ENCODE measurements at places on chromosomes 12 and 14.

DNA sequence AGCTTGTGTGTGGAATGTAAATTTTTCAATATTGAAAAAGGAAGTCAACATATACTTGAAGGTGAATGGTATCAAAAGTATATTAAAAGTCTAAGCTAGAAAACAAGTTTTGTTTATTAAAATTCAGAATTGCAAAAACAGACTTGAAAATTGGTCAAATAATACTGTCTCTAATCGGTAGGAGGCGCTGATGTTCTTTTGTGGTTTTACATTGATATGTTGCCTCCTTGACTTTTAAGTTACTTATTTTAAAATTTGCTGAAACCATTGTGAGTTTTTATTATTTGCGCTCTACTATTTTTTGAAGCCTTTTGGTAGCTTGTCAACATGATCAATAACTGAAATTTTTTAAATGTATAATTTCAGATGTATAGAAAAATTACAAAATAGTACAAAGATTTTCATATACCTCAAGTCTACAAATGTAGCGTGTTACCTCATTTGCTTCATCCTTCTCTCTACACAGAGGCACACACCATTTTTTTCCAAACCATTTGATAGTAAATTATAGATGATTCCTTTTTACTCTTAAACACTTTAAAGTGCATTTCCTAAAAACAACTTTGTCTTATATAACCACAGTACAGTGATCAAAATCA lies 6.9 kb downstream of the RTRAF start:
- DNase-seq: no peak

DNA sequence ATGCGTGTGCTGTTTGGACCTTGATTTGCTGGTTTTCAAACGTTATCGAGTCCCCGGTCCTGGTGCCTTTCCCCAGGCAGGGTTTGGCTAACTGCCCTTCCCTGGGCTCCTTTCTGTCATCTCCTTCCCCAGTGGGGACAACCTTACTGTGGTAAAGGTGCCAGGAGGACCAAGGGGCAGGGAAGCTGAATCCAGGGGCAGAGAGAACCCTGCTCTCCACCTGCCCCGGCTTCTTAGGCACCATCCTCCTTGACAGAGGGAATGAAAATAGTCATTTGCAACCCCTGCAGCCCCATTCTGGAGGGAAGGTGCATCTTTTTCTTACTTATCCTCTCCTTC lies 5.0 kb downstream of the CEBPE start:
- no peak for DNase-seq

- no peak for DNase-seq
Measured at GRCh38 chr14:84065811-84066210, 1464.1 kb upstream of the FLRT2 start.

- no peak for DNase-seq
Measured at GRCh38 chr12:105245291-105245690, 9.3 kb upstream of the APPL2 start.

- no peak for DNase-seq
Measured at GRCh38 chr12:93918900-93919299, 229.5 kb upstream of the PLXNC1 start.

DNA sequence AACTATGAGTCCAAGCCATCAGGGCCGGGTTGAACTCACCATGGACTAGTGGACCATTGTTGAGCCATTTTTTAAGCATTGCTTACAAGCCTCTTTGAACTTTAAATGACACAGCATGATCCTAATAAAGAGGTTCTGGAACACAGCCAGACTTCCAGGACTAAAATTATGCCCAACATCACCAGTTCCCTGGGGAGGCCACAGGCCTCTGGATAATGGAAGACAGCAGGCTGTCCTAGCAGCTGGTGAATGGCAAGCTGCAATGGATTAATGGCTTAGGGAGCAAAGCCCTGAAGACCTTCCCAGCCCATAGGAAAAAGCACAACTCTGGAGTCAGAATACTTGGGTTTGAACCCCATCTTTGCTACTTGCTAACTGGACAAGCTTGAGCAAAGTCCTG lies 71.3 kb downstream of the FLRT2 start:
- no peak for DNase-seq

DNA sequence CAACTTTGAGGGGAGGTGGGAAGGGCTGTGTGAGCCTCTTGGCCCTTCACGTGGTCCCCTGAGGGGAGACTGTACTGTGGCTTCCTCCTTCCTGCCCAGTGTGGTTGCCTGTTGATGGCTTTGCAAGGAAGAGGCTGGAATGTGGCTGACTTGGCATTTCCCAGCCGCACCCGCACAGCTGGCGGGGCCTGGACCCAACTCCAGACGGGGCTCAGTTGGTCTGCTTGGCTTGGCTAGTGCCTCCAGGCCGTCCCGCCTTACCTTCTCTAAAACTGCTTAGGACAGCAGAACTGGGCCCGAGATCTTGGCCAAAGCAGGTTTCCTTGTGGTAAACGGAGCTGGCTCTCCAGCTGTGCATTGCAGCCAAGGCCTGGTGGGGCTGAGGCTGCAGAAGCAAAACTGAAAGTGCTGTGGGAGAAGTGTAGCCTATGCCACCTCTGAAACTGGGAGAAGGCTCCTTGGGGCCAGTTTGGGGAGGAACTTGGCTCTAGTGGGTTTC lies 139.5 kb downstream of the SMOC1 start:
- DNase-seq: no peak

GRCh38 chr12:113238309-113238708 lies 17.0 kb downstream of the TPCN1 start:
- DNase-seq: no peak

- DNase-seq: peak; percentile 59
Measured at GRCh38 chr14:92651106-92651757, 97.2 kb downstream of the LGMN start.

DNA sequence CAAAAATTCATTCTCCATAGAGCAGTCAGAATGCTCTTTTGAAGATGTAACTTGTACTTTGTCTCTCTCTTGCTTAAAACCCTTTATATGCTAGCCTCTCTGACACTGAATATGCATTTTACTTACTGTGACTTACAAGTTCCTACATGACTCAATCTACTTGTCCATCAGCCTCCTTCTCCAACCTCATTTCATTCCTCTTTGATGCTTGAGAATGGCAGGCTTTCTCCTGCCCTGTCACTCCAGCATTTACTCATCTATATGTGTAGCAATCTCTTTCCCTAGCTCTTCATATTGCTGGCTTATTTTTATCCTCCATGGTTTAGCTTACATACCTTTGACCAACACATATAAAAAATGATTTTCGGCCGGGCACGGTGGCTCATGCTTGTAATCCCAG lies 561.9 kb downstream of the CCER1 start:
- no peak for DNase-seq

GRCh38 chr14:51938137-51938536 lies 51.2 kb upstream of the RTRAF start:
- no peak for DNase-seq

- no peak for DNase-seq
Measured at GRCh38 chr14:88289234-88289633, 33.8 kb downstream of the KCNK10 start.

DNA sequence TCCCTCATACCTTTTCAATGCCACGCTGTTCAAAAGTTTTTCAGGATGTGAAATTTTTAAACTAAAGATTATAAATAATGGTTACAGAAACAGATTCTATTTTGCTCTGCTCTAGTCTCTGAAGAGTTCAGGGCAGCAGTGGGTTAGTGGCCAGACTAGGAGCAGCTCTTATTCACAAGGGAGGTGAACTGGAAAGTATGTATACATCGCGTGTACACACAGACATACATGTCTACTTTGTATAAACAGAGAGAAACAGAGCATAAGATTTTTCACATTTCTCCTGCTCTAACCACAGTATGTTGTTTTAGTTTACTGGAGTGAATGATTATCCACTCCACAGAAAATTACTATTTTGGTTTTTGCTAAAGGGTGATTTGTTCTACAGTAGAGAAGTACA lies 74.4 kb upstream of the CRY1 start:
- DNase-seq: no peak

GRCh38 chr14:100692859-100693558 lies 33.7 kb upstream of the DLK1 start:
- DNase-seq: no peak

DNA sequence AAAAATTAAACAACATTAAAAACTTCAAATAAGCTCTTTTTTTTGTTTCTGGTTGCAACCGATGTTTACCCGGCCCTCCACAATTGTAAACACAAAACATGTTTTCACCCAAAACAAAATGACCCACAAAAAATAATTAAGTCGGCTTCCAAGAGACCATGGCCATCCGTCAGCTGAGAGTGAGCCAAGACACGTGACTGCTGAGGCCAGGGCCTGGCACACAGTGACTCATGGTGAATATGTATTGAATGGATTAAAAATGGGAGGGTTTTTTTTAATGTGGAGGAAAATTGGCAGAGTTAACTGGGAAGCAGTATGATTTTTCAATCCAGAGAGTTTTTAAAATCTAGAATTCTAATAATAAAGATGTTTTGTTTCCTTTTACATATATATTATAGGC lies 13.8 kb upstream of the CPNE8 start:
- no peak for DNase-seq

GRCh38 chr14:67787673-67788072 lies 28.7 kb downstream of the ZFYVE26 start:
- DNase-seq: no peak

DNA sequence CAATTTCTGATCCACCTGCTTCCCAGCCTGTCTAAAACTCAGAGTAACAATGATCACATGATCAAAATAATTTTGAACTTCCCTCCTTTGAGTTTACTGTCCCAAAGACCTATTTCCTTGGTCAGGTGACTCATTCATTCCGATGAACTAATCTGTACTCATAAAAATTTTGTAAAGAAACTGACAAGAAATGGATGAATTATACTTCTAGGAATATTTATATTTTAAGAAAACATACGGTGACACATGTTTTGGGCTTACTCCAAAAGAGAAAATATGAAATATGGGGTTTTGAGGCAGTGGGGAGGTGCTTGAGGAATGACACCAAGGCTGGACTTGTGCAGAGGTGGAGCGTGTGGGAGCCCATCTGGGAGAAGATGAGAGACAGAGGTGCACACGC lies 42.0 kb downstream of the GUCY2C start:
- DNase-seq: no peak

DNA sequence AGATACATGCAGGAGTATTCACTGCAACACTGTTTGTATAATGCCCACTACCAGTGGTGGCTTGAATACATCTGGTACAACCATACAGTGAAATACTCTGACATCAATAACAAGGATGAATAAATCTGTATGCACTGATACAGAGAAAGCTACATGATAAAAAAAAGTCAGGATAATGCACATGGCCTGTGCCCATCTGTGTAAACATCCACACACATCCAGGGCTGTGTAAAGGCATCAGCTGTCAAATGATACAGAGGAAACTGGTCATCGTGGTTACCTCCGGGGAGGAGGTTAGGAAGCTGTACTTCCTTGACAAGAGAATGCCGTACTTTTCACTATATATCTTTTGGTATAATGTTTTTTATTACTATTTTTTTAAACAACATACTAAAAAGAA lies 176.6 kb downstream of the FOXN3 start:
- DNase-seq: no peak

DNA sequence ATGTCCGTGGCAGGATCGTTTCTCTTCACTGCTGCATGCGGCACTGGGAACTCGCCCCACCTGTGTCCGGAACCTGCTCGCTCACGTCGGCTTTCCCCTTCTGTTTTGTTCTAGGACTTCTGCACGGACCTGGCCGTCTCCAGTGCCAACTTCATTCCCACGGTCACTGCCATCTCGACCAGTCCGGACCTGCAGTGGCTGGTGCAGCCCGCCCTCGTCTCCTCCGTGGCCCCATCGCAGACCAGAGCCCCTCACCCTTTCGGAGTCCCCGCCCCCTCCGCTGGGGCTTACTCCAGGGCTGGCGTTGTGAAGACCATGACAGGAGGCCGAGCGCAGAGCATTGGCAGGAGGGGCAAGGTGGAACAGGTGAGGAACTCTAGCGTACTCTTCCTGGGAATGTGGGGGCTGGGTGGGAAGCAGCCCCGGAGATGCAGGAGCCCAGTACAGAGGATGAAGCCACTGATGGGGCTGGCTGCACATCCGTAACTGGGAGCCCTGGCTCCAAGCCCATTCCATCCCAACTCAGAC lies 1.2 kb downstream of the FOS start:
- DNase-seq: no peak

GRCh38 chr12:127282786-127283565 lies 984.0 kb upstream of the TMEM132C start:
- DNase-seq: no peak

DNA sequence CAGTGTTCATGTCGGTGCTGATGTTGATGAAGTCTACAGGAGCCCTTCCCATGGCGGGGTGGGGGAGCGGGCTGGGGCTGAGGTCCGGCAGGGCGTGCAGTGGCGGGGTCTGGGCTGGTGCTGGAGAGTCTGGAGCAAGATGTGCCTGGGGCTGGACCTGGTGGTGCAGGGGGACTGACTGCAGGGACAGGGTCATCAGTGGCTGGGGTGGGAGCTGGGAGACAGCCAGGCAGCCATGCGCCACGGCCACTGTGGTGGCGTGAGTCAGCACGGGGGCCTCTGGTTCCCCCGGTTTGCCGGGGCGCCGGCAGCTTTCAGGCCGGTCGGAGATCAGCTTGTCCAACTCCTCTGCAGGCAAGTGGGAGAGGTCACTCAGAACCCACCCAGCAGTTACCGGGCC lies 27.6 kb downstream of the FOXN4 start:
- no peak for DNase-seq

GRCh38 chr12:60210756-60211155 lies 614.9 kb downstream of the SLC16A7 start:
- DNase-seq: no peak

DNA sequence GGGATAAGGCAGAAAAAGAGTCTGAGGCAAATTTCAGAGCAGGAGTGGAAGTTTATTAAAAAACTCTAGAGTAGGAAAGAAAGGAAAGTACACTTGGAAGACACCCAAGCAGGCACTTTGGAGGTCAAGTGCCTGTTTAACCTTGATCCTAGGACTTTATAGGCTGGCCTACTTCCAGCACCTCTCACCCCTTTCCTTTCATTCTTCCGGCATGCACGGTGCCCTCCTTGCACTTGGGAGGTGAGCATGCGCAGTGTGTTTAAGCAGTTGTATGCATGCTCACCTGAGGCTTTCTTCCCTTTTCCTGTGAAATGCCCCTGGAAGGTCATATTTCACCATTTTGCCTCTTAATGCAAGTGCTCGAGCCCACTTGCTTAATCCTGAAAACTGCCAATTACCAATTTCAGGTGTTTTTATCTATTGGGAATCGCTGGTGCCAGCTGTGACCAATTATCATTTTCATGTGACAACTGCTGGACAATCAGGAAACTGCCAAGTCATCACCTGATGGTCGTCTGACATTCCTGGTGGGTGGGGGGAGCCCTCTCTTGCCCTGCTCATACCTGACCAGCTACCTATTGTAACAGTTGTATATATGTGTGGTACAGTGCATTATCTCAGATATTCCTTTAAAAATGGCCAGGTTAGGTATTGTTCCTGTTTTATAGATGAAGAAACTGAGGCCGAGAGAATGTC lies 53.5 kb downstream of the SUDS3 start:
- DNase-seq: no peak
